CD4-positive, alpha-beta memory T cell (primary cell): ENCODE measurements at places on chromosomes 11 and 22.

DNA sequence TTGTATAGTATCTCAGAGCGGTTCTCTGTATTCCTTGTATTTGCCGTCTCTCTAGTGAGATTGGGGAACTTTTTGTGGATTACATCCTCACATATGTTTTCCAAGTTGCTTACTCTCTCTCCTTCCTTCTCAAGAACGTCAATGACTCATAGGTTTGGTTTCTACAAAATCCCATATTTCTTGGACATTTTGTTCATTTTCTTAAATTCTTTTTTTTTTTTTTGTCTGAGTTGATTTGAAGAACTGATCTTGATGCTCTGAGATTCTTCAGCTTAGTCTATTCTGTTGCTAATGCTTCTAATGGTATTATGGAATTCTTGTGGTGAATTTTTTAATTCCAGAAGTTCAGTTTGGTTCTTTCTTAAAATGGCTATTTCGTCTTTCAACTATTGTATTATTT lies 28.4 kb upstream of the SLN start:
- no peak for DNase-seq

DNA sequence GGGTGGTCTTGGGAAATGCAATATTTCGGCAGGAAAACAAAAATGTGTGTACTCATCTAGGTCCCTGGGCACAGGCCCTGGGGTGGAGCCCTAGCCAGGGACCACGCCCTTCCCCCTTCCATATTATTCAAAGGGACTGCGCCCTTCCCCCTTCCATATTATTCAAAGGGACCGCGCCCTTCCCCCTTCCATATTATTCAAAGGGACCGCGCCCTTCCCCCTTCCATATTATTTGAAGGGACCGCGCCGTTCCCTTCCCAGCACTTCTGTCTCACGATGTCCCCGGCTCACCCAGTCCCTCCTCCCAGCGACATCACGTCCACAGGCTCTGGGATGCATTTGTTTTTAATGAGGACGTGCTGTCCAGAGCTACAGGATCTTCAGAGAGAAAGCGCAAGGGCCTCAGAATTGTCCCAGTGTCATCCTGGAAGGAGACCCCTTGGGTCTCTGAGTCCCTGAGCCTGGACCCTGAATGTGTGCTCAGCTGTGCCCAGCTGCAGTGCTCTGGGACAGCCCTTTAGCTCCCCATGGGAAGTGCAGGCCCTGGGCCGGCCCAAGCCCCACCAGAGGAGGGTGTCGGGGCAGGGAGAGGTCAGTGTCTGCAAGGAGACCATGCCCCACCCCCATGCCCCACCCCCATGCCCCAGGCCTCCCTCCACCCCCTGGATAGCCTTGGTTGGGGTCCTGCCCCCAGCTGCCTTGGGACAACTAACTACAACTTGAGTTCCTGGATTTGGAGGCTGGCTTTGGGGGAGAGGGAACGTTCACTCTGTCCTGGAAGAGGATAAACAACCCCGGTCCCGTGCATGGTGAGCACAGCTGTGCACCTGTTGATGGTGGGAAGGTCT lies 810.0 kb downstream of the BRD1 start:
- no peak for DNase-seq

- DNase-seq, result peak; percentile 46
Observed at GRCh38 chr22:27918341-27919221, 475 bp downstream of the PITPNB start.

DNA sequence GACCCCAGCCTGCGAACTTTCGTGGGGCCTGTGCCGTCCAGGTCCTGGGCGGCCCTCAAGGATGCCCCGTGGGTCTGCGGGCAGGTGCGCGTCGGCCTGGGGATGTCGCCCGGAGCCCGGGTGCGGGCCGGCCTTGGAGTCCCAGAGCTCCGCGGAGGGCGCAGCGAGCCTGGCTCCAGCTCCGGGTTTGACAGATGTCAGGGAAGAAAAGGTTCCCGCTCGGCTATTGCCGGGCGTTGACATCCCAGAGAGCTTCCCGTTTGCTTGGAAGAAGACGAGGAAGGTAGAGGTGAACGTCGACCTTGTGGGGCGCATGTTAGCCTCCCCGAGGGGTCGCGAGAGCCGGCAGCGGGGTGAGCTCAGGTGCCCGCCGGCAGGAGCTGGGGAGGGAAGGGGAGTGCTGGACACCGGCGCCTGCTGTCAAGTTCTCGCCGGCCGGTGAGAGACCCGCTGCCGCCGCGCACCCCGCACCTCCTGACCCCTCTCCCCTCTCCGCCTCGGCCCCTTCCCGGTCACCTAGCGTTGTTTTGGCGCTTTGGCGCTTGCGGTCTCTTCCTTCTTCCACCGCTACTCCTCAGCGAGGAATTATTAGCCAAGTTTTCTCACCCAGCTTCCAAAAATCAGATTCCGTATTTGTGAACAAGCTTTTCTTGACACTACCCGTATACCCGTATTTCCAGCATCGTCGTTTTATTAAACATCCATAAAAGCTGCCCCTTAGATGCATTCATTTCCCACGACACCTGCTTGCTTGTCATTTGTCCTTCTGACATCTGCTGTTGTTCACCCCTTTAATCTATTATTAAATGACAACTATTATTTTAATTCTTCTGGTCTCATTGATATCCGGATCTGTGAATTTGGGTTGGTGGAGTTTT lies 1.3 kb downstream of the BMAL1 start:
- DNase-seq, result no peak

DNA sequence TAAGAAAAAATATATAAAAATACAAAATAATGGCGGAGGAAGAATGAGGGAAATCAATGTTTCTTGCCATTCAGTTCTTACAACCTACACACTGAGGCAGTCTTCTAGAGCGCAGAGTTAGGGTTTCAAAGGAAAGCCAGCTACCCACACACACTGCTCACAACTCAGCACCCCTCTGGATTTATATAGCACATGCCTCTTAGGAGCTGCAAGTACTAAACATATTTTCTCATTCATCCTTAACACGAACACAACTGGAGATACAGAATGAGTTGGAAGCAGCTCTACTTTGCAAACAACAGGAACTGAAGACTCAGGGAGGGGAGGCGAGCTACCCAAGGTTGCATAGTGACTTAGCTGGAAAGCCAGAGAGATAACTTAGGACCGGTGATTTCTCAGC lies 293.8 kb downstream of the CTTN start:
- DNase-seq, result no peak

DNA sequence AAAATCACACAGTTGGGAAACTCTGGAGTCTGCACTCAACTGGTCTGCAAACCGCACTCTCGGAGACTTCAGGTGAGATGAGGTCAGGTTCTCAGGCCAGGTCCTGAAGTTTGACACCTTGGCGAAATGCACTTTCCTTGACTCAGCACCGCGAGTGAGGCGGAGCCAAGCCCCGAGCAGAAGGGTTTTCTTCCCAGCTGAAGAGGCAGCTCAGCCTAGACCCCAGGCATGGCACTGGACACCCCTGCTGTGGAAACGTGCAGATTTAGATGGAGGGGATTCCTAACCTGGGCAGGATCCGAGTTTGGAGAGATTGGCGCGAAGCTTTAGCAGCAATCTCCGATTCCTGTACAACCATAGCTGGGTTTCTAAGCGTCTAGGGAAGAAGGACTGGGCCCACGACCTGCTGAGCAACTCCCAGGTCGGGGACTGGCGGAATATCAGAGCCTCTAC lies 835 bp upstream of the MYOD1 start:
- no peak for DNase-seq

DNA sequence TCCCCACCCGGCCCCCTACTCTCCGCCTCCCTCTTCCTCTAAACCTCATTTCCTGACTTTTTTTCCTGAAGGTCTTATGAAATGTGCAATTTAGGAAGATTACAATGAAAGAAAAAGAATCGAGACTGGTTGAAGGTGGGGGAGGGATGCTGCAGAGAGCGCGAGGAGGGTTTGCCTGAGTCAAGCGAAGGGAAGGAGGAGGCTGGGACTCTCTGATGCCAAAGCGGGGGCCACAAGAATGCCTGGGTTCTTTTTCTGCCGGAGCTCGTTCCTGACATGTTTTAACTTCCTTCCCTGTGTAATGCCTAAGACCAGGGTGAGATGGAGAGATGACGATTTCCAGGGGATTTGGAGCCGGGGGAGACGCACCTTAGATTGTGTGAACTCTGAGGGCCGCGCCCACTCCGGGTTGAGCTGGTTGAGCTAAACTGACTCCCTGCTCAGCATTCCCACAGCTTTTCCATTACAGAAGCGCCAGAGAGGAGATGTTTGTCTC lies 270.5 kb upstream of the SORL1-AS1 start:
- no peak for DNase-seq

GRCh38 chr11:71431271-71431670 lies 16.9 kb downstream of the DHCR7 start:
- no peak for DNase-seq

- no peak for DNase-seq
Observed at GRCh38 chr11:134417871-134418840, 6.1 kb upstream of the B3GAT1 start.

DNA sequence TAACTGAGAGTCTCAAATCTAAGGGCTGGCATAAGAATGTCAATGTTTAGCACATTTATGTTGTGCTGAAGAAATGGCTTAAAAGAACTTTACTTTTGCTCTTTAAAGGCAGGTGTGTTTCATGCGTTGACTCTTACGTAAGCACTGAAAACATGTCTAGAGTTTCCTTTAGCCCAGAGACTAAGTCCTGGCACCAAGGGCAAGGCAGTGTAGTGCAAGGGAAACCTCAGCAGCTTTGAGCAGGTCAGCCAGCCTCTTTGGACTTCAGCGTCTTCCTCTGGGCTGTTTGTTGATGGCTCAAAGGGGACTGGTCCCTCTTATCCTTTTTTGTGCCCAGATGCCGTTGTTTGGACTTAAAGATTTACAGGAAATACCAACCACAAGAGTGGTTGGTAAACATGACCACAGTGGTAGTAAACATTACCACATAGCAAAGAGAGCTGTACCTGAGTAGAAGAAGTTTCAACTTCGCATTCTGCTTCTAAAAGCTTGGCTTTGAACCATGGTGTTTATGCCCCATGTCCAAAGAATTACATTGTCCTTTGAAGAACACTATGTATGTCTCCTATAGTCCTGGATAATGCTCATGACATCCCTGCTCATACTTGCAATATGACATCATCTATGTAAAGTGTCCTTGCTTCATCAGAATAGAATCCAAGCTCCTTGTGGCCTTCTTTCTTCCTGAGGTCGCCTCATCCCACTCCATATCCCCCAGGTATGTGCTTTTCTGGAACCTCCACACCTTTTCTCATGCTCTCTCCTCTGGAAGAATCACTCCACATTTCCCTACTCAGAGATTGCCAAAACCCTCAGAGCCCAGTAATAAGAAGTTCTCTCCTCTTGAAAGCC lies 23.5 kb downstream of the TENM4 start:
- no peak for DNase-seq

DNA sequence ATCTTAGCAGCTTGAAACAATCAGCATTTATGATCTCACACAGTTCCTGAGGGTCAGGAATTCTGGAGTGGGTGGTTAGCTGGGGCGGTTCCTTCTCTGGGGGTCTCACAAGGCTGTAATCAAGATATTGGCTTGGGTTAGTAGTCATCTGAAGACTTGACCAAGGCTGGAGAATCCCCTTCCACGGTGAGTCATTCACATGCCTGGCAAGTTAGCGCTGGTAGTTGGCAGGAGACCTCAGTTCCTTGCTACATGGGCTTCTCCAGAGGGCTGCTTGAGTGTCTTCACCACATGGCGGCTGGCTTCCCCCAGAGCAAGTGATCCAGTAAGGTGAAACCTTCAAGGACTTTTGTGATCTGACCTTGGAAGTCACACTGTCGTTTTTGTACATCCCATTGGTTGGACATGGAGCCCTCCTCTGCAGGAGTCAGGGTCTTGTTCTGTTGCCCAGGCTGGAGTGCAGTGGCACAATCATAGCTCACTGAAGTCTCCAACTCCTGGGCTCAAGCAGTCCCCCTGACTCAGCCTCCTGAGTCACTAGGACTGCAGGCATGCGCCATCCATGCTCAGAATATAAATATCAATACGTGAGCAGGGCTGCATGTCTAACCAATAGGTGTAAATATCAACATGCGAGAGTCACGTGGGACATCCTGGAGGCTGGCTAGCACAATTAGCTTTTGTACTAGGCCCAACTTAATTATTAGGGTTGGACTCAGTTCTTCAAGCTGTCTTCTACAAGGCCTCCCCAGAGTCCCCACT lies 7.2 kb upstream of the NIPSNAP1 start:
- DNase-seq, result no peak

DNA sequence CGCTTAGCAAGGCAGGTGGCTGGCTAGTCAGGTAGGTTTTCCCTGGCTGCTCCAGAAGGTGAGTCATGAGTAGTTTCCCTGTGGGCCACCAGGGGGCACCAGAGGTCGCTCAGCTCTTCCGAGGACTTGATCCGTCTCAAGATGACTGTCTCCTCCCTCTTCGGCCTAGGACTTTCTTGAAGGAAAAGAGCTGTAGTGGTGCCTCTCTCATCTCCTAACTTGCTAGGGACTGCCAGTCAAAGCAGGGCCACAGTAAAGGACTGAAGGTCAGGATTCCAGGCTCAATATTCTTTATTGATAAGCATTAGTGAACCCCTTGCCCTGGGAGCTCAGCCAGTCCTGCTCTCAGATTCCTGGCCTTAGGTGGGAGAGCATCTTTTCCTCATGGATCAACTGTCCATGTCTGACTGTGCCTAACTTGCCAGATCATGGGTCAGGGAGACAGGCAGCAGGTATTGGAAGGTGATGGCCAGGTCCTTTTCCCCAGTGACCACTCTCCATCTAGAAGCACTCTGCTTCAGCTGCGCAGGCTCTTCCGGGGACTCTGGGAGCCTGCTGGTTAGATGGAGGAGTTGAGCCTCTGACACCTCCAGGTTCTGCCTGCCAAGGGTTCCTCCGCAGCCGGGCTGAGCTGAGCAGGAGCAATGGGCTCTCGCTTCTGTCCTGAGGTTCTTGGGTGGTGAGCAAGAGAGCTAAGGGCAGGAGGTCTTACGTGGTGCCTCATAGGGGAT lies 1.9 kb downstream of the POLD4 start:
- DNase-seq, result peak; percentile 68

DNA sequence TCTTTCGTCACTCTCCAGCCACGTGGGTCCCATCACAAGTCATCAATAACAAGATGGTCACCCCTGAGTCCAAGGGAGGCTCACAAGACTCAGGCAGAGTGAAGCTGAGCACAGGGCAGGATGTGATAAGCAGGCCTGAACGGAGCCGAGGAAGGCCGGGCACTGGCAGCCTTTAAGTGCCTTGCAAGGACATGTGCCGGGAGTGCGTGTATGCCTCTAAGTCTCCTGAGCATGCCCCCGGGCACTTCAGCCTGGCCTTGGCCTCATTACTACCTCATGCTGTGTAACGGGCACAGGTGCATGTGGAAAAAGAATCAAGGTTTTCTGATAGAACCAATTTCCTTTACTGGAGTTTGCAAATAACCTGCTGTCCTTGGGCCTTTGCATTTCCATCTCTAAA lies 55.8 kb downstream of the UBASH3B start:
- no peak for DNase-seq
